ENCODE measurements at places on chromosomes 6 and 20. TPM values are rescaled to one million over a fixed set of nuclear protein-coding genes. Genes with fewer than 3 reads are reported as not detected.

DNA sequence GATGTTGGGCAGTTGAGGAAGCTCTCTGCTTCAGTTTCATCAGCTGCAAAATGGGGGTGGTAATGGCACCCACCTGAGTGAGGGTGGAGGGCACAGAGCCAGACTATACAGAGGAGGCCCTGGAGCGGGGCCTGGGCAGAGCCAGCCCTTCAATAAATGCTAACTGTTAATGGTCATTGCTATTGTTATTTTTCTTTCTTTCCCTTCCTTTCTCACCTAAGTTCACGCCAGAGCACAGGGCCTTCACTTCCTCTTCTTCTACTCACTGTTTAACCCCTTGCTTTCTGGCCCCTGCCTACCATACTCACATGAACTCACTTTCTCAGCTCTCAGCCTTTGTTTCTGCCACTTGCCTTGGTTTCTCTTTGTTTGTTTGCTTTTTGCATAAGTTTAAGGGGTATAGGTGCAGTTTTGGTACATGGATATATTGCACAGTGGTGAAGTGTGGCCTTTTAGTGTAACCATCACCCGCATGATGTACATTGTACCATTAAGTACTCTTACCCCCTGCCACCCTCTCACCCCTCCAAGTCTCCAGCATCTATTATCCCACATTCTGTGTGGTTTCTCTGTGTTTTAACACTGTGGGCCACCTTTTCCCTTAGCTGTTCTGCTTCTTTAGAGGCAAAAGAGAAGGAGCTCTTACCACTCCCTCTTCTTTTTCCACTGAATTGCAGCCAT is 7.5 kb upstream of the RREB1 start:
- peaks cover 8% of the 10 kb centered on the region for H3K36me3 ChIP-seq
- peaks cover 15% of the 10 kb centered on the region for H3K4me1 ChIP-seq
- H3K27ac ChIP-seq: no peak overlapping the region
- DNase-seq: no peak
- no peak overlapping the region for H3K4me3 ChIP-seq

GRCh38 chr20:37867289-37868195 is 35.4 kb upstream of the VSTM2L start:
- H3K27me3 ChIP-seq: no peaks in the 10 kb centered on the region
- H3K4me1 ChIP-seq: peaks cover 5% of the 10 kb centered on the region
- peaks cover 22% of the 10 kb centered on the region for H3K36me3 ChIP-seq
- no peak for DNase-seq
- H3K4me3 ChIP-seq: no peak overlapping the region

GRCh38 chr6:69337311-69337710 is 459.5 kb downstream of the LMBRD1 start:
- no peaks in the 10 kb centered on the region for H3K27me3 ChIP-seq
- H3K4me1 ChIP-seq: no peaks in the 10 kb centered on the region
- no peak overlapping the region for H3K4me3 ChIP-seq
- H3K36me3 ChIP-seq: no peaks in the 10 kb centered on the region

DNA sequence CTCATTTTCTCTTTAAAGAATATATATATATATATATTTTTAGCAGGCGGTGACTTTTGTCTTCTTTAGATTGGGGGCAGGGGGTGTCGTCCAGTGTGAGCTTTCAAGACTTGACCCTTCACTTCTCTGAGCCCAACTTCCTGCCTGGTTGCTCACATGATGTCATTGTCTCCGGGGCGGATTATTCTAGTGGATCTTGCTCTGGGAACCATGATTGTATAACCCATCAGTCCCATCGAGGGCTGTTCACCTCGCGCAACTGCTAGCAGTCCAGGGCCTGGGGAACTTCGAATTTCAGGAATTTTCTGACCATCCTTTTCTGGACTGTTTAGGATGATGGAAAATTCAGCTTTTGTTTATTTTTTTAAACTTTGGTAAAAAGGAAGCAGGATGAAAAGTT is 1.0 kb downstream of the IGF2R start:
- no peaks in the 10 kb centered on the region for H3K27me3 ChIP-seq
- no peaks in the 10 kb centered on the region for H3K36me3 ChIP-seq
- H3K27ac ChIP-seq: peak overlapping the region; percentile 85

DNA sequence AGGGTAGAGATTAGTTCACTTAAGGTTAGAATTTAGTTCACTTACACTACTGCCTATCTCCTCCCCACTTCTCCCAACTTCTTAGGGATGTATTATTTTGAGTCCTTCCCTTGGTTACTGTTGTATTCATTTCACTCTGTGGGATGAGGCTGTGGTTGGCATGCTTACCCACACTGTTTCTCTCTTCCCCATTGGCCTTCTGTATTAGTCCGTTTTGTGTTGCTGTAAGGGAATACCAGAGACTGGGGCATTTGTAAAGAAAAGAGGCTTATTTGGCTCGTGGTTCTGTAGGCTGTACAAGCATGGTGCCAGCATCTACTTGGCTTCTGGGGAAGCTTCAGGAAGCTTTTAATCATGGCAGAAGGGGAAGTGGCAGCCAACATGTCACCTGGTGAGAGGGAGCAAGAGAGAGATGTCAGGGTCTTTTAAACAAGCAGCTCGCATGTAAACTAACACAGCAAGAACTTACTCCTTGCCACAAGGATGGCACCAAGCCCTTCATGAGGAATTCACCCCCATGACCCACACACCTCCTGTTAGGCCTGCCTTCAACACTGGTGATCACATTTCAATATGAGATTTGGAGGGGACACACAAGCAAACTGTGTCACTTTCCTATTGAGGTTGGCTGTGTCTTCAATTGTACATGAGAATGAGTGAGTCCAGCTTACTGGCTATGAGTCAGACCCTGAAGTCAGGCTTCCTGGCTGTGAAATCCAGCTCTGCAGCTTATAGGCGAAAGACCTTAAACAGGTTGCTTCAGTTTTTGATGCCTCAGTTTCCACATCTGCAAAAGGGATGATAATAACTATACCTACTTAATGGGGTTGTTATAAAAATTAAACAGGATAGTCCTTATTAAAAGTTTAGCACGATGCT is 53.3 kb downstream of the SYNDIG1 start:
- no peak overlapping the region for H3K4me3 ChIP-seq
- no peaks in the 10 kb centered on the region for H3K27me3 ChIP-seq
- no peaks in the 10 kb centered on the region for H3K36me3 ChIP-seq
- no peak overlapping the region for H3K27ac ChIP-seq
- H3K4me1 ChIP-seq: no peaks in the 10 kb centered on the region

DNA sequence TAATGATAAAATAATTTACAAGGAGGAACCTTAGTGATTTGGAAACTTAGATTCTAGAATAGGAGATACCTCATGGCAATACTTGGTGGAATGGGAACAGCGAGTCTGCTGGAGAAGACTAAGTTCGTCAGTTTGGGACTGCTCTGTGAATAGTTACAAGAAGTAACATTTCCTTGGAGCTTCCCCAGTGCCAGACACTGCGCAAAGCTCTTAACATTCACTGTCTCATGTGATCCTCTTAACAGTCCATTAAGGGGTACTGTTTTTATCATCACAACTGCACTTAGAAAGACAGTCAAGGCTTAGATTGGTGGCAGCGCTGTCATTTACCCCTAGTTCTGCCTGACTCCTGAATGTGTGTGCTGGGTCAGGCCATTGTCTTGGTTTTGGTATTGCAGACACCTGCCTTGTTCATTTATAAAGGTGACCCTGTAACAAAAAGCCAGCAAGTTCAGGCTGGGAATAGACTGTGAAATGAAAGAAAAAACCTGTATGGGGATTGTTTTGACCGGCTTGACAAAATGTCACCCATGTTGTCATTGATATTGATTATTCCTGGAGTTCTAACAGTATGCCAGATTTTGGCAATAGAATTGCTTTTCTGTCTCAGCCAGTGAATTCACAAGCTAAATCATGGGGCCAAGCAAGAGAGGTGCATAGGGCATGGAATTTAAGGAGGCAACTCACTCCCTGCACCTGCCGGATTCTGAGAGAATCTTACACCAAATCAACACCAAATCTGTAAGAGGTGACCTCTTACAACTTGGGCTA is 118.4 kb downstream of the SASH1 start:
- peaks cover 12% of the 10 kb centered on the region for H3K4me1 ChIP-seq
- H3K27ac ChIP-seq: no peak overlapping the region
- no peak overlapping the region for H3K4me3 ChIP-seq
- H3K36me3 ChIP-seq: peaks cover 2% of the 10 kb centered on the region
- no peak for DNase-seq

GRCh38 chr6:14125346-14125745 is 7.8 kb downstream of the CD83 start:
- H3K4me3 ChIP-seq: no peak overlapping the region
- peak overlapping the region; percentile 37 for H3K27ac ChIP-seq
- H3K27me3 ChIP-seq: no peaks in the 10 kb centered on the region
- H3K4me1 ChIP-seq: peaks cover 51% of the 10 kb centered on the region
- H3K36me3 ChIP-seq: peaks cover 2% of the 10 kb centered on the region
- no peak for DNase-seq

DNA sequence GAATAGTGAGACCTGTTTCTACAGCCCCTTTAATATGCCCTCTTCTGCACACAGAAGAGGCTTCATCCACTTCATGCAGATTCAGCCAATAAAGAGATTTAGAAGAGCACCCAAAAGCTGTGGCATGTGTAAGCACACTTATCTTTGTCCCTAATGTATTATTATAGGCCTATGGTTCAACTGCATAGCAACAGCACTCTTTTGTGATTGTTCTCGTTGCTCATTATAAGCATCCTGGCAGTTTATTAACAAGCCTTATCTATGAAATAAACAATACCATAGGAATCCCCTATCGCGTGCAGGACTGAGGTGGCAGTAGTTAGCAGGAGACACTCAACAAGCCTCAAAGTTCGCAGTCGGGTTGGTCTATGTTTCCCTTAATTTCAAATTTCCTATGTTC is 138.5 kb upstream of the BEND6 start:
- DNase-seq: no peak
- H3K36me3 ChIP-seq: no peaks in the 10 kb centered on the region
- H3K4me1 ChIP-seq: no peaks in the 10 kb centered on the region
- H3K4me3 ChIP-seq: no peak overlapping the region
- no peak overlapping the region for H3K27ac ChIP-seq

- no peaks in the 10 kb centered on the region for H3K36me3 ChIP-seq
- peaks cover 5% of the 10 kb centered on the region for H3K27me3 ChIP-seq
- H3K4me1 ChIP-seq: peaks cover 10% of the 10 kb centered on the region
- no peak overlapping the region for H3K27ac ChIP-seq
- H3K4me3 ChIP-seq: no peak overlapping the region
- DNase-seq: peak; percentile 48
These were observed 304.9 kb downstream of the CDH26 start for GRCh38 chr20:60262967-60263603.

DNA sequence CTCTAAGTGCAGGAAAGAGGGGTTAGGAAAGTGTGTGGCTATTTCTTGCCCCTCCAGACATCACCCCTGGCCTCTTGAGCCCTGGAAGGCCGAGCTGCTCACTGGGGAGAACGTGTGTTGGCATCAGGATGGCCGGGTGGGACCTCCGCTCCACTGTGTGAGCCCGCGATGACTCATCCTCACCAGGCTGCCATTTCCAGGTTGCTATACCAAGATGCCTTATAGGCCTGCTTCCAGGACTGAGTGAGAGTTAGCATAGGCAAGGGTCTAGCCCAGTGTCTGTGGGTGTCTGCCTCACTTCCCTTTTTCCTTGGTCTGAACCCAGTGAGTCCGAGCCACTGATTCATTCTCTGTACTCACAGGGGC is 105.0 kb downstream of the MRPL14 start:
- no peak for DNase-seq
- peaks cover 57% of the 10 kb centered on the region for H3K27me3 ChIP-seq
- peaks cover 4% of the 10 kb centered on the region for H3K36me3 ChIP-seq

STMND1 gene
- not detected for total RNA-seq

GPLD1 gene
- 0.21 TPM for total RNA-seq

GPX5 gene
- not detected for total RNA-seq

SIRPB1 gene
- 4.6 TPM for total RNA-seq

TRAPPC3L gene
- total RNA-seq: 3.5 TPM
